Stimulated activated CD4-positive, alpha-beta T cell treated with anti-CD3 and anti-CD28 coated beads, Interleukin-1b, Interleukin-23, amount 100 ng/mL, for 1 hour (primary cell): ENCODE measurements at places on chromosomes 5 and 9.

DNA sequence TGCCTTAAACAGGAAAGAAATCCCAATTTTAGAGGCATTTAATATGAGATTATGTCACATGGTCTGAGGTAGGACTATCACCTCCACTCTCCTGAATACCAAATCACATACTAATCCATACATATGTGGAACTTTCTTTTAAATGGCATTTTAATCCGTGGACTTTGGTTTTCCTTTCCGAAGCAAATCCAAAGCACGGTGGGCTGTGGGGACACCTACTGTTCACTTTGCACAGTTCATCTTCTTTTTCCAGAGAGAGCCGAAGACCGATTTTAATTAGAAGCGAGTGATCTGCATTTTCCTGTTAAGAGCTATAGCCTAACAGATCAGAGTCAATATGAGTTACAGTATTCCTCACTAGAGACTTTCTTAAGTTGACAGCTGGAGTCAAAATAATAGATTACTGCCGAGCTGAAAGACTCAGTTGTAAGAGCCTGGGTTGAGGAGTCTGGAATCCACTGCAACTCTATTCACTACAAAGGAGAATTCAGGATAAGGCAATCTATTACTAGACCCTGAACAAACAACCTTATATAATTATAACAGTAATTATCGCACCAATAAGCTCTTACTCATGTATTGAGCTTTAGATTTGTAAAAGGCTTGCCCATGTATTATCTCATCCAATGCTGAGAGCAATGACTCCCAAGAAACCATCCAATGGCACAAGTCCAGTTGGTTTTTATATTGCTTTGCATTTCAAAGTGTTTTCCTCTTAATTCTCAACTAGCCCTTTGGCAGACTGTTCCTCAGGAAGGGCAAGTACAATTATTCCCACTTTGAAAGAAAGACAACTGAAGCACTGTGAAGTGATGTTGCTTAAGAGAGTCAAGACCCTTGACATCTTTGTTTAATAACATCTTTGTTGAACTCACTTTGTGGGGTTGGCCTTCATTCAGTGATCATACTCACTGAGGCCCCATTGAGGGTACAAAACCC is 144.7 kb downstream of the TRPM6 start:
- no peak for DNase-seq

DNA sequence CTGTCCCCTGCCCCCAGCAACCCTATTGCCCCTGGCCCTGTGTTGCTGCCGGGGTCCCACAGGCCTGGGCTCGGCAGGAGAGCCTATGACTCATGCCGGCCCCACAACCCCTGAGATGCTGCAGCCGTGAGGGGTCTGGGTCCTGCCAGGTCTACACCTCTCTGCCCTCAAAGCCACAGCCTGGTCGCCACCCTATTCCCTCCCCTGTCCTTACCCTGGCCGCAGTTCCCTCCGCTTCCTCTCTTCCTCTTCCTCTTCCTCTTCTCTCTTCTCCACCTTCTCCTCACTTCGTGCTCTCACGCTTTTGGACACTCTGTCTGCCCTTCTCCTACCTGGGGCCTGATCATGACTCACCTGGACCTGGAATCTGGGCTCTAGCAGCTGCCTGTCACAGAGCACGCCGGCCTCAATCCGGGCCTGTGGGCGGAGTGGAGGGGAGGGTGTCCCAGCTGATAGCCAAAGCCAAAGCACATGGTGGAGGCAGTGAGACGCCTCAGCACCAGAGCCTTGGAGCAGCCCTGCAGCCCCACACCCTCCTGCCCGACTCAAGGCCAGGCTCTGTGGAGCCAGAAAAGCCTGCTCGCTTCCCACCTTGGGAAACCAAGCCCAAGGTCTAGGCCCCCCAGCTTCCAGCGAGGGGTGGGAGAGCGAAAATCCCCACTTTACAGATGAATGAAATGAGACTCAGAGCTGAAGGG is 26.8 kb upstream of the CSF1R start:
- no peak for DNase-seq

DNA sequence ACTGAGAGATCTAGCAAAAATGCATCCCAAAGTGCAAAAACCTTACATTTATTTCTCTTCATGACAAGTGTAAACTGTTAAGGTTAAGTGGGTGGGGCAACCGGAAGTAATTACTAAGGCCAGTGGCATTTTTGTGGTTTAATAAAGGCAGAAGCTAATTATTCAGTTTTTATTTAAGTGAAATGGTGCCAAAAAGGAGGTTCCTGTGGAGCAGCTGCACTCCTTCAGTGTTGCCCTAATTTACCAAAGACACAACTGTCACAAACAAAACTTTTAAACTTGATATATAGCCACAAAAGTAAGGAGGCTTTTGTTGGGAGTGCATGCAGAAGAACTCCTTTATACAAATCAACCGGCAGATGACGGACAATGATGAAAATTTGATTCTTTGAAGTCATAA is 81.6 kb downstream of the NDUFS4 start:
- no peak for DNase-seq

- DNase-seq: no peak
Measured at GRCh38 chr9:120490888-120491595, 88.9 kb downstream of the CDK5RAP2 start.

DNA sequence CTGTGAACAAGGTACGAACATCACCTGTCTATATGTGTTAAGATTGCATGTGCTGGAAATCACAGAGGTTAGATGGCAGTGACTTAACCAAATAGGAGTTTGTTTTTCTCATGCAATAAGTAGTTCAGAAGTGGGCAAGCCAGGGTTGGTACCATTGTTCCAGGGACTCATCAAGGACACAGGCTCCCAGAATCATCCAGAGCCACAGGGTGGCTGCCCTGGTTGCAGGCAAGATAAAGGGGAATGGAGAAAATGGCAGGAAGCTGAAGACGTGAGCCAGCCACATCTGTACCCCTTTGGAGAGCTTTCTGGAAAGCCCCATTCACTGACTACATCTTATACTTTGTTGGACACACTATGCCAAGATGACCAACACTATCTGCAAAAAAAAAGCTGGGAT is 126.0 kb upstream of the IL12B start:
- DNase-seq: no peak
